ENCODE measurements at places on chromosomes 12 and 14.

- DNase-seq, result no peak
Observed at GRCh38 chr14:73492670-73493069, 1.9 kb downstream of the RIOX1 start.

- no peak for DNase-seq
Observed at GRCh38 chr14:60707858-60708257, 16.3 kb downstream of the SIX4 start.

DNA sequence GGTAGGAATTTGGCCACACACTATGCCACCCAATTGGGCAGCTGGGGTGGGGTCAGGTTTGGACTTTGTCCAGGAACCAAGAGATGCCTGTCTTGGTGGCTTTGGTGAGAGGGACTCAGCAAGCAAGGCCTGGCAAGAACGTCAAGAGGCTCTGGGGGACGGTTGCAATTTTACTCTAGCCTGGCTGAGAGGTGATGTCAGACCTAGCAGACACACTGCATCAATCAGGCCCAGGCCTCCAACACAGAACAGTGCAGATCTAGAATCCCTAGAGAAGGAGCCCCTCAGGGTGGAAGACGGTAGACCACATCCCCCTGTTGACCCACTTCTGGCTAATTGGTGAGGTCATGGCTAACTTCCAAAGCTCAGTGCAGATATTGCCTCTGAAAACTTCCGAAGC is 1.6 kb upstream of the UNC119B start:
- DNase-seq, result no peak

GRCh38 chr14:64684091-64684490 is 20.1 kb upstream of the PLEKHG3 start:
- DNase-seq, result no peak

DNA sequence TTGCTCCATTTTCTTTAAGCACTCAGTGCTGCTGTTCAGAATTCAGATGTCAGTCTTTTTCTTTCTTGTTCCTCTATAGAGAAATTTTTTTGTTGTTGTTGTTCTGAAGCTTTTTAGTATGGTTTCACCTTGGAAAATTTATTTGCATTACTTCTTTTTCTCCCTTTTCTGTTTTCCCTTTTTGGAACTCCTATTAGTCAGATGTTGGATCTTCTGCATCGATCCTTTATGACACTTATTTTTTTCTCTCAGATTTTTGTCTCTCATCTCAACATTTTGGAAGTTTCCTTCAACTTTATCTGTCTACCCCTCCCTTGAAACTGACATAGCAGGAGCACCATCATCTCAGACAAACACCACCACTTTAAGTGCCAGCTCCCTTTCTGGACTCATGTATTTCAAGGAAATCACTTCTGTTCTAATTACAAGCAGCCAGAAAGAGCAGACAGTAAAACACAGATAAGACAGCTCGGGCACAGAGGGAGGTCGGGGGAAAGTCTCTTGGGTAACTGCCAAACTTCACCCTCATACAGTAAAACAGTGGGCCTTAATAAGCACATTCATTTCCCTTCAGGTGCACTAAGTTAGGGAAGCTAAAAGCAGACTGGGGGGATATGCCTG is 222.7 kb upstream of the PLXNC1 start:
- DNase-seq, result no peak

DNA sequence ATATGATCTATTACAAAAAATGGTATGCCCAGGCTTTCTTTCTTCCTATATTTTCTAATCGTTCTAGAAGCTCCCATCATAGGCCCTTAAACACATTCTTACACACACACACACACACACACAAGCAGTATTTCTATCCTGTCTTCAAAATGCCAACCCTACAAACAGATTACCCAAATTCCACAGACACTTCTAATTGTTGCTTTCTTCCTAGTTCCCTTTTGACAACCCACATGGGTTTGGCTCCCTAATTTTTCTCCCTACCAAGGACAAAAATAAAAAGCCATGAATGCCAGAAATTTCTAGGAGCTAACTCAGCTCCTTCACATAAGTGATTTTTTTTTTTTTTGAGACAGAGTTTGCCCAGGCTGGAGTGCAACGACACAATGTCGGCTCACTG is 60.3 kb upstream of the NTF3 start:
- no peak for DNase-seq

DNA sequence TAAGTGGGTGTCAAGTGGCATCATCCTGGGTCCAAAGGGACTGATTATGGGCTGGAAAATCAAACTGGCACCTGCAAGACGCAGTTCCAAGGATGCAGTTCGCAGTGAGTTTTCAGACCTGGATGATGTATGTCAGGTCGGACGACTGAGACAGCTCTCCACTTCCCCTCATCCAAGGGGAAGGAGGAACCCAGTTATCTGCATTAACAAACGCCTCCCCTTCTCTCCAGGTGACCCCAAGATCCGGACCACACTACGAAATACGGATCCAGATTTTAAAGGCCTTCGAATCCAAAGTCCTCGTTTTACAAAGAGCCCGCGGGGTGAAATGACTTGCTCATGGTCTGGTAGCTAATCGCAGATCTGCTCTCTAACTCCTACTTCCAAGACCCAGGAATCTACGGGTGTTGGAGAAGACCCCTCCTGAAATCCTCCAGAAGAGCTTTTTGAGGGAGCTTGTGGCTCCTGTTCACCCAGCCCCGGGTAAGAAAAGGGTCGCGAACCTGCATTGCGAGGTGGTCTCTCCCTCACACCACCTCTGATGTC is 460 bp upstream of the SYNE2 start:
- no peak for DNase-seq

GRCh38 chr12:54047160-54047963 is 6.3 kb upstream of the HOXC4 start:
- no peak for DNase-seq

DNA sequence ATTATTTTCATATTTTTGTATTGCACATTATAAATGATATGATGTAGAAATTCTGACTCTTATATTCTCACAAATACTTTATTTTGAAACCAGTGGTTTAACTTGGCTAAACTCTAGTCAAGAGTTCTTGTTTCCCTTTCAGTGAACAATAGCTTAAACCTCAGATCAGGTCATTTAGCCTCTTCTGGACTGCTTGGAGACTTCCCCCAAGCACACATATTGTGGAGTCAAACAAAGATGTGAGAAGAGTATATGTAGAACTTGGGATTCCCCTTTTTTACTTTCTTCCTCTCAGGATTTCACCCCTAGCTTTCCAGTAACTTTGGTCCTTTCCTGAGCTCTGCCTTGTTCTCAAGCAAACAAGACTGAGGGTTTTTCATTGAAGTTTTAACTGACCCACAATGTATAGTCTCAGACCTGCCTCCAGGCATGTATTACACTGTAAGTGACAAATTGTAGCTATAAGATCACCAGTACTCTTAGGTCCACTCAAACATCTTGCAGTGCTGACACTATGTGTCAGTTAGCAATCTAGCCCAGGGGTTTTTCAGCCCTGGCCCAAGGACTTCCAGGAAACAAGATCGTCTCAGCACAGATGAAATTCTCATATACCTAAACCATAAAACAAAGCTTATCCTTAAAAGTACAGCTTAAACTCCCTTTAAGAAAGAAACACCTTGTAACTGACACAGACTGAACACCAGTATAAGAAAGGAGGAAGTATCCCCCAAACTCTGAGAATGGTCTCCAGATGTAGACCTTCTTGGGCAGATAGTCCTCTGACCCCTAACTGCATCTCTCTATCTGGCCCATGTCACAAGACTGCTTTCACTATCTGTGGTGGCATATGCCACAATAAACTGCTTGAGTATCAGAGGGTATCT is 98.6 kb downstream of the SLC6A15 start:
- DNase-seq, result no peak

- DNase-seq, result no peak
Observed at GRCh38 chr12:131643631-131644452, 67.0 kb upstream of the SFSWAP start.

GRCh38 chr12:120999191-121000120 is 16.8 kb downstream of the C12orf43 start:
- DNase-seq, result no peak

- no peak for DNase-seq
Observed at GRCh38 chr14:55814873-55815272, 234.9 kb downstream of the KTN1 start.

DNA sequence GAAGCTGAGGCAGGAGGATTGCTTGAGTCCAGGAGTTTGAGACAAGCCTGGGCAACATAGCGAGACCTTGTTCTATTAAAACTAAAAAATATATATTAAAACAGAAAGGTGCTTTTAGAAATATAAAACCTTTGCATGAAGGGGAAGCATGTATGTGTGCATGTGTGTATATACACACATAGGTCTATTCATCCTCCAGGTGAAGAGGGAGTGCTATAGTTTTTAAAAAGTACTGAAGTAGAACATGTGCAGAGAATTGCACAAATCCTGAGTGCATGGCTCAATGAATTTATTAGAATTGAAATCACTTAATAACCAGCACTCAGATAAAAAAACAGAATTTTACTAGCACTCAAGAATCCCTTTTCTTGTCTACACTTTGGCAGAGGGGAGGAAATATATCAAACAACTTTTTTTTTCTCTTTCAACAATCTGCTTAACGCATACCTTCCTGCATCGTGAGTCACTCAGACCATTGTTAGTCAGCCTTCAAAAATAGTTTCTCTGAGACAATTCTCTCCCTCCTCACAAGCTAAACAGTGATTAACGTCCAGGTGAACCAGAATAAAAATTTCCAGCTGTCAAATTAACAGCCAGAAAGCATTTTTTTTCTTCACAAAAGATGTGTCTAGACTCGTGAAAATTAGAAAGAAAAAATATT is 17.7 kb upstream of the NEDD1 start:
- DNase-seq, result no peak

DNA sequence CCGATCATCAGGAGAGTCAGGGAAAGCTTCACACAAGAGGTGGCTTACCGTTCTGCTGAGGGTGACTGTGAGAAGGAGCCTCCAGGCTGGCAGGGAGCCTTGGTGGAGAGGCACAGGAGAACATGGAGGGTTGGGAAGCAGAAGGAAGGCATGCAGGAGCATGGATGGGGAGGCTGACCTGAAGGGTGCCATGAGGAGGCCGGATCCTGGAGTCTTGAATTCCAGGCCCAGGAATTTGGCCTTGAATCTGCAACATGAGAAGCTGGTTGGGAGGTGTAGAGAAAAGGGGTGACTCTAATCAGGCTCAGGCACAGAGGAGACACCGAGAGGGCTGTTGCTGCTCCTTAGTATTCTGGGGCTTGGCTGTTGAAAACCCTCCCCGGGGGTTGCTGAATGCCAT is 130.2 kb downstream of the PELI2 start:
- no peak for DNase-seq

GRCh38 chr14:47526591-47527244 is 148.7 kb downstream of the MDGA2 start:
- no peak for DNase-seq

- DNase-seq, result no peak
Observed at GRCh38 chr12:68139941-68140340, 19.6 kb downstream of the IFNG start.

DNA sequence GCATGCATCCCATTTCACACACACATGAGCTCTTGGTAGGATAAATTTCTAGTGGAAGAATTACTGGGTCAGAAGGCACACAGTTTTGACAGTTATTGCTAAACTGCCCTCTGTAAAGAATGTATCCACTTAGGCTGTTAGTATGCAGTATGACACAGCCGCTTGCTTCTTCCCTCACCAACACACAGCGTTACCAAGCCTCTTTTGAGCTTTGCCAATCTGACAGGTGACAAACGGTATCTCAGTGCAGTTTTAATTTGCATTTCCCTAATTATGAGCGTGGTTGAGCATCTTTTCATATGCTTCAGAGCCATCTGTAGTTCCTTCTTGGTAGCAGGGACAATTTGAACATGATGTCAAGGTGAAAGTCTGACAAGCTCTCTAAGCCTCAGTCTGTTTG is 42.9 kb downstream of the HRK start:
- no peak for DNase-seq

DNA sequence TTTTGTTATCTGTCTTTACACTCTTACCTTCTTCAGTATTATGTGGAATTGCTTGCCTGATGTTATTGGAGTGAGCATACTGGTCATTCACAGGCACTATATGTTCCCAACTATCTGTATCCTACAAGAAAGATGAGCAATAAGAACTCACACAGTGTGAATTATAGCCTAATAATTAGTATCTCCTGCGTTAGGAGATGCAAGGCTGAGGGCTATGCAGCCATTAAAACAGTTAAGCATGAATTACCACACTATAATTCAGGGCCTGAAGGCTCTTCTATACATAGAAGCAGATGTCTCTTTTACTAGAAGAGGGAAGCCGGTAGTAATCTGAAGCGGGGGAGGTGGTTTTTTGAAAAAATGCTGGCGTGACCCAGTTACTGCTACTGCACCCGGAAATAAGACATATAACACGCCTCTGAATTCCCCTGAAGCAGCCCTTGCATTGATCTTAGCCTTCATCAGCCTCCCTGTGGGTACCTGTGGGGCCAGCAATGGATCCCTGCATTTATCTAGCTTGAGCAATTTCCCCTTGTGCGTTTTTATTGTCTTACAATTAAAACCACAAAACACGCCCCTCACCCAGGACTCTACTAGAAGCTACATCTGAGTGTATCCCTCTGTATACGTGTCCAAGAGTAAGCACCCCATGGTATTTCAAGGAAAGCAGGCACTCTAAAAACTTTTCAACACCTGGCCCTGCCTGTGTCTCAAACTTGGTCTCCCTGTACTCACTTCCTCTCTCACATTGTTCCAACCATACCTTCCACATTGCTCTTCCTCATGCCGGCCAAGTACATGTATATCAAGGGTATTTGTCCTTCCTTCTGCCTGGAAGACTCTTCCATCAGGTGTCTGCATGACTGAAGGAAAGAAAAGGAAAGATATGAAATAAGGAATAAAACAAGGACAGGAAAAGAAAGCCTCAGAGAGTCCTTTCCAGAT is 210.9 kb upstream of the ARID2 start:
- no peak for DNase-seq

DNA sequence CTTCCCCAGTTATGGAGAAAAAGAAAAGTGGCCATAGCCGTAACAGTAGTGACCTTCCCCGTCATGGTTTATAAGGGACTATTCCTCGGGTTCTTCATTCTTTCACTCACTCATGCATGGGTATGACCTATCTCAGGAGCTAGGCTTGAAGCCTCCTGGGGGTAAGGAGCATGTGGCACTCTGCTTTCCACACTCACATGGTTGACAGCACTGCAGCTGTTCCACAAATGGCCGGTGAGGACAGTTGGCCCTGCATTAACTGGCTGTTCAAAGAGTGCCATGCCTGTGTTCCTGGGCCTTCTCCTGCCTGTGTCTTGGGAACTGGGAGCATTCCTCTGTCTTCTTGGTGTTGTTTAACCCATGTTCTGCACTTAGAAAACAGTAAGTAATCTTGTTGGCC is 66.2 kb upstream of the PNMA1 start:
- DNase-seq, result no peak

DNA sequence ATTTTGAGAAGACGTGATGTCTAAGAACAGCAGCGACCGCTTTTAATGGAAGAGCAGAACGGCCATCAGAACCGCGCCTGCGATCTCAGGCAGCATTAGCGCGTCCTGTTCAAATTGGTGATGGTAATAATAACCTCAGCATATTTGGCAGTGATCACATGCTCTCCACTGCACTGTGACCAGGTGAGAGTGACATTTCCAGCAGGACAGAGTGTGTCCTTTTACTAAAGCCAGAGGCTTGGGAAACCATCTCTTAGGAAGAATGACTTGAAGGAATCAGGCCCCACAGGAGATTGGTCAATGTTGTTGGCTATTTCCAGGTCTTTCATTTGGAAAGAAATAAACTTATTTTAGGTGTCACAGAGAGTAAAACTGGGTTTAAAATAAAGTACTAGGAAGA is 51.4 kb upstream of the FBXO21 start:
- no peak for DNase-seq

GRCh38 chr14:102321456-102322422 is 2.2 kb downstream of the ZNF839 start:
- DNase-seq, result no peak
